ENCODE measurements at places on chromosomes 1 and 21. TPM values are rescaled to one million over a fixed set of nuclear protein-coding genes. Genes with fewer than 3 reads are reported as not detected.

GRCh38 chr1:44515416-44515815, 110.4 kb downstream of the RNF220 start:
- no peak overlapping the region for H3K27ac ChIP-seq
- DNase-seq = no peak
- H3K36me3 ChIP-seq = no peaks in the 10 kb centered on the region
- H3K4me3 ChIP-seq = no peak overlapping the region
- H3K27me3 ChIP-seq = peaks cover 64% of the 10 kb centered on the region

GRCh38 chr1:101496109-101496508, 259.3 kb downstream of the S1PR1 start:
- peaks cover 3% of the 10 kb centered on the region for H3K4me1 ChIP-seq
- no peaks in the 10 kb centered on the region for H3K27me3 ChIP-seq
- no peaks in the 10 kb centered on the region for H3K36me3 ChIP-seq
- DNase-seq = no peak

DNA sequence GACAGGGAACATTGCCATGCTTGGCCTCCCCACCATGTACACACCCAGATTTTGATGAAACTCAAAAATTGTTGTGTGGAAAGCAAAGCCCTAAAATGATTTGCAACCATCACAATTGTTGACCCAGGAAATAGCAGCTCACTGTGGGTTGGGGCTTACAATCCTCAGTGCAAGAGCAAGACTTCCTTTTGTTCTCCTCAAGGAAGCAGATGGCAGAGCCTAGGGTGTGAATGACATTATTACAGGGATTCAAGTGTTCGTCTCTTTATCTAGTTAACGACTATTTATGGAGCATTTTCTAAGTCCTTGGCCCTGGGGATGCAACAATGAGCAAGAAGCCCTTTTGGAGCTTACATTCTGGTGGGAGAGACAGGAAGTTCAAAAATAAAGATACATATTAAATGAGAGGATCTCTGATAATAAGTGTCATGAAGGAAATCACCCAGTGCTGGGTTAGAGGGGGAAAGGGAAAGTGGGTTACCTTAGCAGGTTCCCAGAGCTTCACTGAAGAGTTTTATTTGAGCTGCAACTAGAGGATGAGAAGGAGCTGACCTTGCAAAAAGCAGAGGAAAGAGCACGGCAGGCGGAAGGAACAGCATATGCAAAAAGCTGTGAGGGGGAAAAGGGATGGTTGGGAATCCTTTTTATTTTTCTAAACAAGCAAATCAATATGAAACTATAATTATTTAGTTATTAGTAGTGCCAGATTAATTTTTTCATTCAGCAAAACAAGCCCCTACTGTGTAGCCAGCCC, 38.5 kb upstream of the ID3 start:
- H3K36me3 ChIP-seq = no peaks in the 10 kb centered on the region
- peaks cover 9% of the 10 kb centered on the region for H3K27me3 ChIP-seq

- no peaks in the 10 kb centered on the region for H3K4me1 ChIP-seq
- H3K36me3 ChIP-seq = peaks cover 2% of the 10 kb centered on the region
- no peaks in the 10 kb centered on the region for H3K27me3 ChIP-seq
Observed at GRCh38 chr21:22725436-22725835, 1727.2 kb downstream of the NCAM2 start.

GRCh38 chr1:236990052-236990445, 14.2 kb downstream of the MT1HL1 start:
- H3K4me1 ChIP-seq = no peaks in the 10 kb centered on the region
- H3K27me3 ChIP-seq = peaks cover 8% of the 10 kb centered on the region
- H3K36me3 ChIP-seq = no peaks in the 10 kb centered on the region

SLC19A2 gene
- total RNA-seq = 18.1 TPM

DNA sequence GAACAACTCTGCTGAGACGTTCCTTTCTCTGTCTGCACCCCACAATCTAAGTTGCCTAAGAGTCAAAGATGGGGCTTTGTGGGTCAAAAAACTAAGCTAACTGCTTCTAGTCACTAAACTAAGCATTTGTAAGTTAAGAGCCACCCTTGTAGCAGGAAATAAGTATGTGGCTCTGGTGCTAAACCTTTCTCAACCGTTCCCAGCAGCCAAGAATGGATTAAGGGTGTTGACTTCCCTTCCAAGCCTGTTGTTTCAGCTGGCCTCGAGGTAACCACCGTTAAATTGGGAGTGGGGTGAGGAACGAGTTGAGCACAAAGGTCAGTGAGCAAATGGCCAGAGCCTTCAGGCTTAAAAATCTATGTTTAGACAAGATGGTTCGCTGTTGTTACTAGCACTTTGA, 169.1 kb downstream of the TRIM33 start:
- H3K27me3 ChIP-seq = peaks cover 3% of the 10 kb centered on the region
- peaks cover 2% of the 10 kb centered on the region for H3K4me1 ChIP-seq
- H3K27ac ChIP-seq = no peak overlapping the region

- DNase-seq = no peak
- no peaks in the 10 kb centered on the region for H3K36me3 ChIP-seq
- H3K27me3 ChIP-seq = peaks cover 37% of the 10 kb centered on the region
- H3K4me1 ChIP-seq = peaks cover 9% of the 10 kb centered on the region
- H3K27ac ChIP-seq = no peak overlapping the region
- H3K4me3 ChIP-seq = no peak overlapping the region
Observed at GRCh38 chr1:160108888-160109662, 6.5 kb upstream of the ATP1A2 start.

GRCh38 chr21:16634515-16634914, 878.3 kb upstream of the CXADR start:
- H3K27me3 ChIP-seq = no peaks in the 10 kb centered on the region
- peaks cover 1% of the 10 kb centered on the region for H3K4me1 ChIP-seq
- H3K36me3 ChIP-seq = no peaks in the 10 kb centered on the region
- H3K4me3 ChIP-seq = no peak overlapping the region
- no peak for DNase-seq

DNA sequence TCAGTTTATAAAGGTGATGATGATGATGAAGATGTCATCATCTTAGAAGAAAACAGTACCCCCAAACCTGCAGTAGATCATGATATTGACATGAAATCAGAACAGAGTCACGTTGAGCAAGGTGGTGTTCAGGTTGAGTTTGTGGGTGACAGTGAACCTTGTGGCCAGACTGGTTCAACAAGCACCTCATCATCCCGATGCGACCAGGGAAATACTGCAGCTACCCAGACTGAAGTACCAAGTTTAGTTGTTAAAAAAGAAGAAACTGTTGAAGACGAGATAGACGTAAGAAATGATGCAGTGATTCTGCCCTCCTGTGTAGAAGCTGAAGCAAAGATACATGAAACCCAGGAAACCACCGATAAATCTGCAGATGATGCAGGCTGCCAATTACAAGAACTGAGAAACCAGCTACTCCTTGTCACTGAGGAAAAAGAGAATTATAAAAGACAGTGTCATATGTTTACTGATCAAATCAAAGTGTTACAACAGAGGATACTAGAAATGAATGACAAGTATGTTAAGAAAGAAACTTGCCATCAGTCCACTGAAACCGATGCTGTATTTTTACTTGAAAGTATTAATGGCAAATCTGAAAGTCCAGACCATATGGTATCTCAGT, 16.0 kb upstream of the CHAF1B start:
- DNase-seq = no peak
- no peak overlapping the region for H3K4me3 ChIP-seq
- no peaks in the 10 kb centered on the region for H3K4me1 ChIP-seq
- peaks cover 36% of the 10 kb centered on the region for H3K36me3 ChIP-seq
- H3K27me3 ChIP-seq = no peaks in the 10 kb centered on the region
- no peak overlapping the region for H3K27ac ChIP-seq

DNA sequence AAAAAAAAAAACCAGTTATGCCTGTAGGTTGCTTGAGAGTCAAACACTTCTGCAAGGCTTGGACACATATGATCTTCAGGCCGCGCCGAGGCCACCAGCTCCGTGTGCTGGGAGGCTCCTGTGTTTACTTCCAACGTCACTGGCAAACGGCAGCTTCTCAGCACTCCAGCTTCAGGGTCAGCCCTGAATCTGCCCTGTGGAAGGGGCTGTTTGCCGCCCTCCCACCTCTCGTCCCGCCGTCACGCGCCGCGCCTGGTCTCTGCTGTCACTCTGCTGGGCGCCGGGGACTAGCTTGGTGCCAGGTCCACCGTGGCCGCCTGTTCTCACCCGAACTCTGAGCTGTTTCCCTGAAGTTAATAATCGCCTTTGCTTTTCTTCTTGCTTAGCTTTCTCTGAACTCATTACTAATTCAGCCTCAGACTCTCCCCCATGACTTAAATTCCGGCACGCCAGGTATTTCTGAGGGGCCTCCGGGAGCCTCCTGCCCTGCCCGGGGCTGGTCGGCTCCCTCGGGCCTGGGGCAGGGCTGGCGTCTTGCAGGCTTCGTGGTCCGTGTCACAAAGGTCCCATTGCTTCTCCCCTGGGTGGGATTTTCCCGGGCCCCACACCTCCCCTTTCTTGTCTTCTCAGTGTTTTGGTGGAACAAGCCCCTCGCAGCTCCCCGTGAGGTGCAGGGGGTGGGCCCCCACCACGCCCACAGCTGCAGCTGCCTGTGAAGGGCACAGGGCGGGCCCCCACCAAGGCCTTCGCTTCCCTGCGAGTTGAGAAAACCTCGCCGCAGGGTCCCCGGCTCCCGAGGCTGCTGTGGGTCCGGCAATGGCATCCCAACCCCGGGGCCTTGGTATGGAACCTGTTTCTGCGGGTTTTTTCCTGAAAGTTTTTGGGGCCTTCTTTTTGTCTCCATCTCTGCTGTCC, 14.6 kb upstream of the C1orf159 start:
- DNase-seq = no peak
- H3K4me3 ChIP-seq = no peak overlapping the region
- H3K4me1 ChIP-seq = peaks cover 32% of the 10 kb centered on the region
- peak overlapping the region; percentile 76 for H3K27ac ChIP-seq

- peaks cover 2% of the 10 kb centered on the region for H3K36me3 ChIP-seq
- no peaks in the 10 kb centered on the region for H3K4me1 ChIP-seq
- H3K27me3 ChIP-seq = no peaks in the 10 kb centered on the region
- DNase-seq = no peak
- H3K4me3 ChIP-seq = no peak overlapping the region
- H3K27ac ChIP-seq = no peak overlapping the region
Observed at GRCh38 chr1:211236633-211237320, 22.4 kb upstream of the RCOR3 start.
